ENCODE measurements at places on chromosomes 3 and 15. TPM values are rescaled to one million over a fixed set of nuclear protein-coding genes. Genes with fewer than 3 reads are reported as not detected.

DNA sequence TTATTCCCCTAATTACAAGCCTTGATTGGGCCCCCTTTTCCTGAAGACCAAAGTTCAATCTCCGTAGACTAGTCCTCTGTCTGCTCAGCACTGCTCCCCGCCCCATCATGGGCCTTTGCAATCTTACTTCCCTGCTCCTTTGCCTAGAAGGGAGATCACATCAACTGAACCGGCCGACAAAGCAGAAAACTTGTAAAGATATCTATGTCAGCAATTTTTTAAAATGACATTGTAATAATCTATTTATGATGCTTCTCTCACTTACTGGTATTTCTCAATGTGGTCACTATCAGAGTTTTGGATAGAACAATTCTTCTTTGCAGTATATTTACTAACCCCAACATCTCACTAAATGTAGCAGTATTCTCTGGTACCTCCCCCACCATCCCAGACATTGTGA, 17.3 kb downstream of the ANAPC13 start:
- DNase-seq = no peak

GRCh38 chr3:40290396-40290795, 19.1 kb upstream of the EIF1B start:
- peak; percentile 67 for DNase-seq

- no peak for DNase-seq
These were observed 40.6 kb downstream of the LINGO1 start for GRCh38 chr15:77591968-77592613.

GRCh38 chr3:100173961-100174360, 59.7 kb upstream of the FILIP1L start:
- no peak for DNase-seq

GRCh38 chr15:70672081-70672480, 91.3 kb downstream of the UACA start:
- DNase-seq = no peak

GRCh38 chr3:157282261-157283191, 122.6 kb upstream of the CCNL1 start:
- DNase-seq = no peak

DNA sequence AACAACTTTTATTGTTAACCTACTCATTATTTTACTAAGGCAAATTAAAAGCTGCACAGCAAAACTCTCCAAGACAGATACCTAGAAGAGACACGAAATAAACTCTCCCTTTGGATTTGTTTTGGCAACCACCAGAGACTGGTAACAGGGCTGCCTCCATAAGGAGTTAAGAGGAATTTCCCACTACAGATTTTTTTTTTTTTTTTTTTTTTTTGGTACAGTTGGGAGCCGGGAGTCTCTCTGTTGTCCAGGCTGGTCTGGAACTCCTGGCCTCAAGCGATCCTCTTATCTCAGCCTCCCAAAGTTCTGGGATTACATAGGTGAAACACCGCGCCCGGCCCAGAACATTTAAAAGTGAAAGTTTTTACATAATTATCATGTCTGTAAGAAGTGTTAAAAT, 73.6 kb upstream of the VGLL4 start:
- DNase-seq = no peak

DNA sequence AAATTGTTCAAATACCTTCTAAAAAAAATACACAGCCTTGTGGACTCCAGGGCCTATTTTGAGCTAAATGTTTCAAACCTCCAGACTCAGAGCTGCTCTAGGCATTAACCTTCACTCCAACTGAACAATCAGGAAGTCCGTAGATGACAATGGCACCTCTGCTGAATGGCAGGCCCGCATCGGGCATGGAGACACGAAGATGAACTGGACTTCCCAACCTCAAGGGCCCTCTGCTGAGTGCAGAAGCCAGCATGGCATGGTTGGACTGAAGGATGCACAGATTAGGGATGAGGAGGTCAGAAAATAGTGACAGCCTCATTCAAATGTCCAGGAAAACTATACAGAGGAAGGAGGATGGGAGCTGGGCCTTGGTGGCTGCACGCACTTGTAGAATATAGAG, 2.2 kb downstream of the FAM174B start:
- no peak for DNase-seq

- DNase-seq = no peak
These were observed 47.0 kb downstream of the GNB4 start for GRCh38 chr3:179404307-179404706.

PRSS50 gene
- total RNA-seq = not detected

IL17RB gene
- 7.0 TPM for total RNA-seq

LRRC31 gene
- not detected for total RNA-seq

QRICH1 gene
- 142 TPM for total RNA-seq

CPNE9 gene
- total RNA-seq = not detected

SLC24A5 gene
- not detected for total RNA-seq

CEP63 gene
- total RNA-seq = 17.8 TPM
